ENCODE measurements at places on chromosomes 13 and 19. TPM values are rescaled to one million over a fixed set of nuclear protein-coding genes. Genes with fewer than 3 reads are reported as not detected.

Gene POSTN
- 196 TPM for total RNA-seq

Gene ATP1A3
- total RNA-seq, result 0.11 TPM

Gene CYP2S1
- total RNA-seq, result not detected

Gene AP1M2
- total RNA-seq, result not detected

Gene ZNF302
- total RNA-seq, result 23.9 TPM

Gene LONP1
- total RNA-seq, result 123 TPM

DNA sequence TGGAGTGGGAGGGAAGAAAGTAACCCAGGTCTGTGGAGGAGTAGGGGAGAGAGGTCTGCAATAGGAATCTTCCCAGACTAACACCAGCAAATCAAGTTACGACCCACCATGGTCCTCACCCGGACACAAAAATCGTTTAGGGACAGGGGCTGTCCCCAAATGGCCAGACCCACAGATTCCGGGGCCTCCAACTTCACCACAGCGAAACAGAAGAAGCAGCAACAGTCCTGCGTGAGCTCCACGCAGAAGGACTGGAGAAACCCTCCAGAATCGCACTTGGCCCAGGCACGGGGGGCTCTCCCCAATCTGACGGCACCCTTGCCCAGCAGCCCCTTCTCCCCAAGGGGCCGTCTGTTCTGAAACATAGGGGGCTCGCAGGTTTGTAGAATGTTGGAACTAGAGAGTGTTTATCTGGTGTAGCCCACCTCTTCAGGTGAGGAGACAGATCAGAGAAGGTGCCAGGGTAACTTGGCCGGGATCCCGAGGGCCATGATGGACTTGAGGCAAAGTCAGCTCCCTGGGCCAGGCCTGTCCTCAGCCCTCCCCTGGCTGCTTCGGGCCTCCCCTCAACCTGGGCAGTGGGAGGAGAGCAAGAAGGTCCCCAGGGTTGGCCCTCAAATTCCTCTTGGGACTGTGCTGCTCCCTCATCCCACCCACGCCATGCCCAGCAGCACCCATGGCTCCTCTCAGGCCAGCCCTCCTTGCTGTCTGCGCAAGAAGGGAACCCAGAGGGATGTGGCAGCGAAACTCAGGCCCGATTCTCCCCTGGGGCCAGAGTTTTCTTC is 82.5 kb upstream of the GPR183 start:
- DNase-seq, result no peak
- H3K27ac ChIP-seq, result no peak overlapping the region
- no peaks in the 10 kb centered on the region for H3K27me3 ChIP-seq
- H3K4me1 ChIP-seq, result no peaks in the 10 kb centered on the region
- H3K36me3 ChIP-seq, result no peaks in the 10 kb centered on the region
- H3K4me3 ChIP-seq, result no peak overlapping the region

GRCh38 chr13:71727662-71728061 is 139.3 kb downstream of the DACH1 start:
- H3K4me3 ChIP-seq, result no peak overlapping the region
- H3K4me1 ChIP-seq, result no peaks in the 10 kb centered on the region
- H3K36me3 ChIP-seq, result no peaks in the 10 kb centered on the region
- DNase-seq, result no peak
- H3K27me3 ChIP-seq, result no peaks in the 10 kb centered on the region

GRCh38 chr19:23547816-23548430 is 139.1 kb downstream of the ZNF675 start:
- no peaks in the 10 kb centered on the region for H3K36me3 ChIP-seq
- no peaks in the 10 kb centered on the region for H3K4me1 ChIP-seq
- DNase-seq, result no peak
- H3K27me3 ChIP-seq, result no peaks in the 10 kb centered on the region
- no peak overlapping the region for H3K27ac ChIP-seq
- H3K4me3 ChIP-seq, result no peak overlapping the region

- no peaks in the 10 kb centered on the region for H3K27me3 ChIP-seq
- H3K36me3 ChIP-seq, result no peaks in the 10 kb centered on the region
- H3K27ac ChIP-seq, result no peak overlapping the region
- peaks cover 26% of the 10 kb centered on the region for H3K4me1 ChIP-seq
Measured at GRCh38 chr19:13884726-13885591, 8.0 kb downstream of the NANOS3 start.

DNA sequence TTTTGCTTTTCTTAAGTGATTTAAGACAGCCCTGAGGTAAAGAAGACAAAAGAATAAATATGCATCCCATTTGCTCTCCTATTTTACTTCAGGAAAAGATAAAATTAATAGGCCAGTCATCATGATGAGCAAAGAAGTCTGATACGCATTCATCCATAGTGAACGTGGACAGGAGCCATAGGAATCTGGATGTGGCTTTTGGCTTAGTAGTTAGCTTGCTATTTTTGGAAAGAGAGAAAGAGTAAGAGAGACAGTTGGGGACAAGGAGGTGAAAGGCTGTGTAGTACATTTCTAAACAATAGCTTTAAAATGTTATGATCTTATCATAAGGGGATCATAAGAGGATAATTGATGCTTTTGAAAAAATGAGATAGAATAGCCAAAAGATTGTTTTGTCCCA is 545.2 kb downstream of the IRS2 start:
- H3K27ac ChIP-seq, result peak overlapping the region; percentile 6
- peaks cover 41% of the 10 kb centered on the region for H3K4me1 ChIP-seq
- no peaks in the 10 kb centered on the region for H3K36me3 ChIP-seq
- DNase-seq, result peak; percentile 68
- no peak overlapping the region for H3K4me3 ChIP-seq
- no peaks in the 10 kb centered on the region for H3K27me3 ChIP-seq

- no peak overlapping the region for H3K4me3 ChIP-seq
- DNase-seq, result peak; percentile 49
- H3K27me3 ChIP-seq, result no peaks in the 10 kb centered on the region
- H3K36me3 ChIP-seq, result peaks cover 41% of the 10 kb centered on the region
- H3K27ac ChIP-seq, result no peak overlapping the region
Measured at GRCh38 chr19:5628461-5628860, 5.6 kb downstream of the SAFB start.

DNA sequence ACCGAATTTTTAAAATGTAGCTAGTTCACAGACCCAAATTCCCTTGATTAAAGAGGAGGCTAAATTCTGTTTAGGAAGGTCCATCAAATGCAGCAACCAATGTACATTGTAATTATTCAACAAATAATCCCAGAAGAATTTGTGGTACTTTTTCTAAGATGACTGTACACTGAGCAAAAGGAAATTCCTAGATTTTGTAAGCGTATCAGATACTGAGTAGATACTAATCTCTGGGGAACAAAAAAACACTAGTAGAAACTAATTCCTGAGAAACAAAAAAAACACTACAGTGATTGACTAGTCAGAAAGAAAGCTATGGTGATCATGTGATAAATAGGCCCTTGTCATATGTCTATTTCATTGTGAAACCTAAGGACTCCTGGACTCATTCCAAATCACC is 246.1 kb downstream of the PCDH17 start:
- no peak overlapping the region for H3K27ac ChIP-seq
- H3K36me3 ChIP-seq, result no peaks in the 10 kb centered on the region
- H3K4me3 ChIP-seq, result no peak overlapping the region
- no peaks in the 10 kb centered on the region for H3K27me3 ChIP-seq

DNA sequence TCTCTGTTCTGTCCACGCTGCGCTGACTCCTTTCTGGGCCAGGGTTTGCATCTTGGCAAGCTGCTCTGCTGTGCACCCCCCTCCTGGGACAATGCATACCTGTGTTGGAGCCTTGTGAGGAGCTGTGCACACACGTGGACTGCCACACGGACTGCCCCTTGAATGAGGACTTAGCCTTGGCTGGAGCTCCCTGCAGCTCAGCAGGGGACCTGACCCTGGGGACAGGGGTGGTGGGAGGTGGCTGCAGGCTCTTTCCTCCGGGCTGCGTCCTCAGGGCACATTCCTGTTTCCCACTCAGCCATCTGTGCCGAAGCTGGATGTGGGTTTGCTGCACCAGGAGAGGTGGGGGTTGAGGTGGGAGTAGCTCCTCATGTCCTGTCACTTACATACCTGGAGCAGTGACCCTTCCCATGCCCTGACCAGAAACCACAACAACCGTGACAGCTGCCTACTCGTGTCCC is 8.2 kb downstream of the RAB11B start:
- DNase-seq, result no peak
- H3K4me1 ChIP-seq, result peaks cover 17% of the 10 kb centered on the region
- H3K27me3 ChIP-seq, result no peaks in the 10 kb centered on the region

GRCh38 chr19:19384486-19384885 is 21.0 kb upstream of the GATAD2A start:
- no peak for DNase-seq
- H3K36me3 ChIP-seq, result no peaks in the 10 kb centered on the region
- peak overlapping the region; percentile 38 for H3K27ac ChIP-seq
- H3K4me1 ChIP-seq, result peaks cover 25% of the 10 kb centered on the region

DNA sequence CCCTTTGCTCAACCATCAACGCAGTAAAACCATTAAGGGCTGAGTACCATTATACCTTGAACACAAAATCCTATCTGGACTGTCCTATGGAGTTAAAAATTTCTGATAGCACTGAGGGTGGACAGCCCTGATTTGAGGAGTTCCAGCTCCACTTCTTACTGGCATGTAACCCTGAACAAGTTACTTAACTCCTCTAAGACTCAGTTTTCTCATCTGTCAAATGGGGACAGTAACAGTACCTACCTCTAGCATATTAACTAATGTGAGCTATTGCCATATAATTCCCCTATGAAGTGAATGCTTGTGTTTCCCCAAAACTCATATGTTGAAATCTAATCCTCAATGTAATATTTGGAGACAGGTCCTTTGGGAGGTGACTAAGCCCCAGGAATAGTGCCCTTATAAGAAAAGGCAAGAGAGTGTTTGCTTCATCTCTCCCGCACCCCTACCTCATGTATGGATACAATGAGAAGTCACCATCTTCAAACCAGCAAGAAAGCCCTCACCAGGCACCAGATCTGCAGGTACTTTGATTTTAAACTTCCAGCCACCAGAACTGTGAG is 61.9 kb upstream of the DOCK9 start:
- no peak overlapping the region for H3K4me3 ChIP-seq
- no peaks in the 10 kb centered on the region for H3K4me1 ChIP-seq

DNA sequence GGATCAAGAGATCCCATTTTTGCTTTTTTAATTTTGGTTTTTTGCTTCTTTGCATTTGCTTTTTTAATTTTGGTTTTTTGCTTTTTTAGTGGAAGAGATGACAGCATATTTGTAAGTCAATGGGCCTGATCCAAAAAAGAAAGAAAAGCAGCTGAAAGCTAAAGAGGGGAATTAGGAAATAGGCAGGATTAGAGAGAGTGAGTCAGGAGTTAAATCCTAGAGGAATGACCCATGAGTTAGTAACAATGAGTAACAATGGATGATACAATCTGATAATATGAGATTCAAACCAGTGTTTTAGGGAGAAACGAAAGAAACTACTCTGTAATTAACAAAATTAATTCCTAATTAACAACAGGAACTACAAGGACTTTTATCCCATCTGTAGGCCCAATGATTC is 111.2 kb upstream of the SGCG start:
- H3K36me3 ChIP-seq, result no peaks in the 10 kb centered on the region
- H3K27me3 ChIP-seq, result no peaks in the 10 kb centered on the region
- peak overlapping the region; percentile 56 for H3K4me3 ChIP-seq
- H3K27ac ChIP-seq, result peak overlapping the region; percentile 78

DNA sequence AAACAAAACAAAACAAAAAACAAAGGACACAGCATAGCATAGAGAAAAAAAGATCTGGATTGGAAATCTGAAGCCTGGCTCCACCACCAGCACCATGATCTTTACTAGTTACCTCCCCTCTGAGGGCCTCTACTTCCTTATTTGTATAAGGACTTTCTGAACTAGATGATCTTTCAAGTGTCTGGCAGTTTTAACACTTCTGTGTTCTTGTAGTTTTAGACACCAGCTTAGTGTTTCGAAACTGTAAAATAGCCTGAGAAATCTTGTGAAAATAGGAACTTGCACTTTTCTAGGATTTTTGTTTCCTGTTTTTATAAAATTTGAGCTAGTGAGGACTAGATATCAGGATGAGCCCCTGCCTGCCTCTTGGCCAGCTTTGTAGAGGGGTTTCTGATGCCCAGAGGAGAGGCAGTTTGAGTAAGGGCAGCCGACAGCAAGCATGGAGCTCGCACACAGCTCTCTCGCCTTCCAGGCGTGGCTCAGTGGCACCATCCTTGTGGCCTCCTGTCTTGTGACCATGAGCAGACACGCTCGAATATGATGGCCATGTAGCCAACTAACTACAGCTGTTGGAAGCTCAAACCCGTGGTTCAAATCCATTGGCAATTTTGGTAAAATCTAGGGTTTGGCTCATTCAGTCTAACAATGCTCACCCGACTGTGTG is 319.0 kb downstream of the KCNRG start:
- no peaks in the 10 kb centered on the region for H3K27me3 ChIP-seq
- H3K4me3 ChIP-seq, result no peak overlapping the region
- H3K36me3 ChIP-seq, result no peaks in the 10 kb centered on the region
- H3K4me1 ChIP-seq, result no peaks in the 10 kb centered on the region
- DNase-seq, result no peak
- no peak overlapping the region for H3K27ac ChIP-seq

DNA sequence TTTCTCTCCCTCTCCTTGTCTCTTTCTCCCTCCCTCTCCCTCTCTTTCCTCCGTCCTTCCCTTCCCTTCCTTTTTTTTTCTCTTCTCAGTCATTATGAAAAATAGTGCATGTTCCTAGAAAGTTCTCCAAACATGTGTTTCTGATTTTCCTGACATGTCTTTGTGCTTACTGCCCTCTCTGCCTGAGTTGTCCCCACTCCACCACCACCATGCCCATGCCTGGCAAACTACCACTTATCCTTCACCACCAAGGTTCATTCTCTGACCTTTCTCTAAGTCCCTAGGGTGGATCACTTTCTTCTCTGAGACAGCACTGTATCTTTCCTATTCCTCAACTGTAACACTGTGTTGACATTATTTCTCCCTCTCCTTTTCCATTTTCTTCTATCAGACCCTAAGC is 98.2 kb downstream of the LACC1 start:
- no peaks in the 10 kb centered on the region for H3K4me1 ChIP-seq
- no peak overlapping the region for H3K27ac ChIP-seq
- H3K36me3 ChIP-seq, result no peaks in the 10 kb centered on the region
- peaks cover 9% of the 10 kb centered on the region for H3K27me3 ChIP-seq

GRCh38 chr19:41886761-41887710 is 4.1 kb downstream of the ARHGEF1 start:
- H3K27me3 ChIP-seq, result no peaks in the 10 kb centered on the region
- H3K4me1 ChIP-seq, result peaks cover 11% of the 10 kb centered on the region
- DNase-seq, result no peak
- no peak overlapping the region for H3K4me3 ChIP-seq

GRCh38 chr19:29532956-29533355 is 7.2 kb downstream of the VSTM2B start:
- H3K36me3 ChIP-seq, result no peaks in the 10 kb centered on the region
- H3K27ac ChIP-seq, result no peak overlapping the region
- no peak overlapping the region for H3K4me3 ChIP-seq
- H3K4me1 ChIP-seq, result no peaks in the 10 kb centered on the region
- no peak for DNase-seq

- H3K4me1 ChIP-seq, result no peaks in the 10 kb centered on the region
- H3K36me3 ChIP-seq, result no peaks in the 10 kb centered on the region
- DNase-seq, result no peak
- H3K27me3 ChIP-seq, result no peaks in the 10 kb centered on the region
- H3K27ac ChIP-seq, result no peak overlapping the region
- H3K4me3 ChIP-seq, result no peak overlapping the region
Measured at GRCh38 chr13:22210134-22210930, 539.5 kb downstream of the FGF9 start.

Data from GM23248 (cell line).